ENCODE measurements at places on chromosomes 13 and 19.

DNA sequence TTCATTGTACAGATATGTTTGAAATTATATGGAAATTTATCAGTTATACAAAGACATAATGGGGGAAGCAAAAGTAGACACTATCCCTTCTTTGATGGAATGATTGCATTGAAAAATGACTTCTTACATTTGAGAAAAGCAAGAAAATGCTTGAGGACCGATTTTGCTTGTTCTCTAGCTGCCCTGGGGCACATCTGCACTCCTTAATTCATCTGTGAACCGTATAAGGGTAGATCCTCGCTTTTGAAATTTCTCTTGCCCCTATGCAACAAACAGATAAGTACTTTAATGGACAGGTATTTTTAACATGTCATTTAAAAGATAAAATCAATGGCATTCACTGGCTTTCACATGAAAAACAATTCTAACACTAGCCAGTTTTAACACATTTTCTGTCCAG lies 13.5 kb upstream of the MLNR start:
- DNase-seq, result no peak

GRCh38 chr19:1235625-1236538 lies 1.9 kb downstream of the CBARP start:
- no peak for DNase-seq

GRCh38 chr19:18894254-18895037 lies 1.5 kb downstream of the CERS1 start:
- DNase-seq, result no peak

GRCh38 chr19:2129022-2129421 lies 22.3 kb downstream of the AP3D1 start:
- DNase-seq, result no peak

DNA sequence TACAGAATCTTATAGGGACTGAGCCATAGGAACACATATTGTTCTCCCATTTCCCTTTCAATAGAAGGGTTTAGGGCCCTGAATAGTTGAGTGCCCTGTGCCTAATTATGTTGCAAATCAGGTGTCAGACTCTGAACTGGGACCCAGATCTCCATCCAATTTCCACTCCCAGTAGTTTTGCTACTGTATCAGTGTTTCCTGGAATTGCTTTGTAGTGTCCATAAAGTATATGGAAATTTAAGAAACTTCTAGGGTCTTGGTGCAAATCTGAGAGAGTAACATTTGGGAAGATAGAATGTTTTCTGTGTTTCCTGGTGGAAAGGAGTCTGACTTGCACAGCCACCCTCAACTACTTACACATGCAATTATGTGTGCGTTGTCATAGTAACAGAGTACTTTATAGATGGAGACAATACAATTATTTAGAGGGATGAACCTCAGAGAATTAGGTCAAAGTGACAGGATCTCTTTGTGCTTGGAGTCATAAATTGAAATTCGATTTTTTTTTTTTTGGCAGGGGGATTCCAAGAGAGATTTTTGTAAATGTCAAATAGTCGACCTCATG lies 646 bp upstream of the SLC10A2 start:
- DNase-seq, result no peak

DNA sequence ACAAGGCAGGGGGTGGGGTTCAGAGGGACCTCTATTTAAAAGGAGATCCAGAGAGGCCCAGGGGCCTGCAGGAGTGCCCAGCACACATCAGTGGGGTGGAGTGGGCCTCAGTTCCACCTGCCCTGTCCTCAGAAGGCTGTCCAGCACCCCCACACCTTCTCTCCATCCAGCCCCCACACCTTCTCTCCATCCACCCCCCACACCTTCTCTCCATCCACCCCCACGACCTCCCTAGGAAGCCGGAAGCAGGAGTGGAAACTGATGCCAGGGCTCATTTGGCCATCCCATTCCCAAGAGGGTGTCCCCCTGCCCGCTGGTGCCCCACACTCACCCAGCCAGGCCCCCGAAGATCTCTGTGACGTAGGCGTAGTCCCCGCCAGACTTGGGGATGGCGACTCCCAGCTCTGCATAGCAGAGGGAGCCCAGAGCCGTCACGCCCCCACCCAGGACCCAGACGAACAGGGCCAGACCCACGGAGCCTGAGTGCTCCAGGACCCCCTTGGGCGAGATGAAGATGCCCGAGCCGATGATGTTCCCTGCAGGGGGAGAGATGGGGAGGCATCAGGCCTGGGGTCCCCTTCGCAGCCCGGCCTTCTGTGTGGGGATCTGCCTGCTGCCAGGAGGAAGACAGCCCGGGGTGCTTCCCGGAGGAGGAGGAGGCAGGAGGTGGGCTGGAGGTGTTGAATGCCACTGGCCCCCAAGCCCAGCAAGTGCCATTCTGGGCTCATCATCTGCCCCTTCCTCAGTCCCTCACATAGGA lies 10.0 kb downstream of the SLC7A10 start:
- DNase-seq, result no peak

- no peak for DNase-seq
These were observed 67.5 kb downstream of the TSC22D1 start for GRCh38 chr13:44508562-44509077.

GRCh38 chr13:110516500-110516899 lies 45.0 kb downstream of the RAB20 start:
- no peak for DNase-seq

DNA sequence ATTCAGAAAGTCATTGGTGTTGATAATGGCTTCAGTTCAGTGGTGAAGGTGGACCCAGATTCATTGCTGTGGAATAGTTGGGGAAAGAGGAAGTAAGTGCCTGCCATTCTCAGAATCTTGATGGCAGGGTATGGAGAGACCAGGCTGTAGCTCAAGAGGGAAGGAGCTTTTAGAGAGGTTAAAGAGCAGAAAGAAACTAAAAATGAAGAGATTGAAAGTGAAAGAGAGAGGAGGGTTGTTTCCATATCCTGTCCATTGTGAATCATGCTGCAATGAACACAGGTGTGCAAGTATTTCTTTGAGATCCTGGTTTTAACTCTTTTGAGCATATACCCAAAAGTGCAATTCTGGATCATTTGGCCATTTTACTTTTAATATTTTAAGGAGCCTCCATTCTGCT lies 12.5 kb downstream of the GJB6 start:
- DNase-seq, result no peak

GRCh38 chr13:20487927-20488326 lies 37.7 kb downstream of the CRYL1 start:
- DNase-seq, result no peak

GRCh38 chr13:90414691-90415596 lies 932.5 kb upstream of the MIR17HG start:
- peak; percentile 72 for DNase-seq

GRCh38 chr19:53192771-53193534 lies at the start of gene ZNF665:
ZNF665 (minus strand) TSS chr19:53193358; CDS start chr19:53182898, 10,460 bp downstream.
- no peak for DNase-seq

- DNase-seq, result no peak
These were observed 27.9 kb downstream of the RCBTB2 start for GRCh38 chr13:48505012-48505411.

All from MCF 10A (cell line).